ENCODE measurements at places on chromosomes 2 and 18.

GRCh38 chr2:114507744-114508143 lies 65.3 kb downstream of the DPP10 start:
- no peak for DNase-seq

GRCh38 chr2:215619022-215619958 lies 183.4 kb upstream of the FN1 start:
- DNase-seq: peak; percentile 66

GRCh38 chr18:46034230-46034629 lies 37.8 kb downstream of the PSTPIP2 start:
- DNase-seq: no peak

- DNase-seq: peak; percentile 78
These were observed 1184.0 kb upstream of the GYPC start for GRCh38 chr2:125471963-125472362.

DNA sequence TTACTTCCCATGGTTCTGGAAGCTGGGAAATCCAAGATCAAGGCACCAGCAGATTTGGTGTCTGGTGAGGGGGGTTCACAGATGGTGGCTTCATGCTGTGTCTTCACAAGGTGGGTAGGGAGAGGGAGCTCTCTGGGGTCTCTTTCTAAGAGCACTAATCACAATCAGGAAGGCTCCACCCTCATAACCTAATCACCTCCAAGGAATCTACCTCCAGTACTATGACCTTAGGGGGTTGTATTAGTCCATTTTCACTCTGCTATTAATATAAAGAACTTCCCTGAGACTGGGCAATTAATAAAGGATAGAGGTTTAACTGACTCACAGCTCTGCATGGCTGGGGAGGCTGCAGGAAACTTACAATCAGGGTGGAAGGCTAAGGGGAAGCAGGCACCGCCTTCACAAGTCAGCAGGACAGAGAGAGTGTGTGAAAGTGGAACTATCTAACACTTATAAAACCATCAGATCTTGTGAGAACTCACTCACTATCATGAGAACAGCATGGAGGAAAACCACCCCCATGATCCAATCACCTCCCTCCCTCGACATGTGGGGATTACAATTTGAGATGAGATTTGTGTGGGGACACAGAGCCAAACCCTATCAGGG lies 17.6 kb downstream of the TBC1D8 start:
- DNase-seq: no peak

DNA sequence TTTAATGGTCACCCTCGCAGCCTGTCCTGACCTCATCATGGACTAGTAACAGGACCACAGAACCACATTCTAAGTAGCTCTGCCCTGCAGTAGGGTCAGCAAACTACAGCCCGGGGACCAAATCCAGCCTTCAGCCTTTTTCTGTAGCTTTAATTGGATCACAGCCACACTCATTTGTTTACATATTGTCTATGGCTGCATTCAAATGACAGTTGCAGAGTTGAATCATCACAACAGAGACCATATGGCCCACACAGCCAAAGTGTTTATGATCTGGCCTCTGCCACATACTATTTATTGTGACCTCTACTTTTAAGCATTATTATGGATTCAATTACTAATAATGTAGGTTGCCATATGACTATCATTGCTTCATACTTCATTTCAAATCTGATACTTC lies 47.7 kb downstream of the MAP3K19 start:
- DNase-seq: no peak

- no peak for DNase-seq
These were observed 97.6 kb upstream of the SEC11C start for GRCh38 chr18:59041819-59042815.

GRCh38 chr2:14927021-14927564 lies 294.6 kb downstream of the LRATD1 start:
- DNase-seq: no peak

- no peak for DNase-seq
These were observed 88.3 kb downstream of the LRRC30 start for GRCh38 chr18:7319161-7319560.

All from neural progenitor cell (in vitro differentiated cells).